ENCODE measurements at places on chromosomes 12 and 14. TPM values are rescaled to one million over a fixed set of nuclear protein-coding genes. Genes with fewer than 3 reads are reported as not detected.

The ASPG gene
- total RNA-seq = not detected

The LRCOL1 gene
- total RNA-seq = not detected

The C1QL4 gene
- 6.4 TPM for total RNA-seq

The MYF6 gene
- total RNA-seq = not detected

The SRRM4 gene
- not detected for total RNA-seq

The MGST1 gene
- total RNA-seq = 934 TPM
